ENCODE measurements at places on chromosomes 7 and 10.
A peak's percentile ranks its signal among the peaks of the same experiment; 100 is the strongest.

GRCh38 chr10:121058082-121058481, 206.9 kb downstream of the WDR11 start:
- no peak for DNase-seq

GRCh38 chr10:22666287-22667092, 47.9 kb downstream of the PIP4K2A start:
- DNase-seq, result no peak

- DNase-seq, result no peak
Observed at GRCh38 chr10:98104125-98104524, 30.3 kb upstream of the R3HCC1L start.

DNA sequence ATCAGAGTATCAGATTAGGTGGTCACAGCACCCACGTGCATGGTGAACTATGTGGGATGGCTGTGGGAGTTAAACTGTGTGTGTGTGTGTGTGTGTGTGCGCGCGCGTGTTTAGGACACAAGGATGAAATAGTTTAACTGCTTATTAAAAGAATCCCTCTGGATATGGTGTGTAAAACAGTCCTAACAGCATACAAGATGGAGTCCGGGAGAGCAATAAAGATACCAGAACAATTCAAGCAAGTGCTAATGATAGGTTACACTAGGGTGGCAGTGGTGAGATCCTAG, 202.2 kb downstream of the IPMK start:
- DNase-seq, result no peak

DNA sequence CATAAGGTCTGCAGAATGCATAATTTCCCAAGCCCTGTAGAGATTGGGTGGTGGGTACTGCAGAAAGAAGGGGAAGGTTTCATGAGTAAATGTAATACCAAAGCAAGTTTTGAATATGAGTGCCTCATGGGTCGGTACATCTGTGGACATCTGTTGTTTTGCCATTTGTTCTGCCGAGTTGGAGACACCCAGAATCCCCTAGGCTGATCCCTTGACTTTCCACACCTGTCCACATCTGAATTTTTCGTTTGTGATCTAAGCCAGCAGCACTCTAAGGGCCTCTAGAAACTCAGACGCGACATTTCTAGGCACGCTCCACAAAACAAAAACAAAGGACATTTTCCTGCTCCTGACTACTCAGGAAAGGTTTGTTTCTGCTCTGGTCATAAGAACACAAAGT, 11.7 kb upstream of the SLF2 start:
- no peak for DNase-seq

GRCh38 chr10:22712956-22713852, 1.2 kb downstream of the PIP4K2A start:
- peak; percentile 43 for DNase-seq

DNA sequence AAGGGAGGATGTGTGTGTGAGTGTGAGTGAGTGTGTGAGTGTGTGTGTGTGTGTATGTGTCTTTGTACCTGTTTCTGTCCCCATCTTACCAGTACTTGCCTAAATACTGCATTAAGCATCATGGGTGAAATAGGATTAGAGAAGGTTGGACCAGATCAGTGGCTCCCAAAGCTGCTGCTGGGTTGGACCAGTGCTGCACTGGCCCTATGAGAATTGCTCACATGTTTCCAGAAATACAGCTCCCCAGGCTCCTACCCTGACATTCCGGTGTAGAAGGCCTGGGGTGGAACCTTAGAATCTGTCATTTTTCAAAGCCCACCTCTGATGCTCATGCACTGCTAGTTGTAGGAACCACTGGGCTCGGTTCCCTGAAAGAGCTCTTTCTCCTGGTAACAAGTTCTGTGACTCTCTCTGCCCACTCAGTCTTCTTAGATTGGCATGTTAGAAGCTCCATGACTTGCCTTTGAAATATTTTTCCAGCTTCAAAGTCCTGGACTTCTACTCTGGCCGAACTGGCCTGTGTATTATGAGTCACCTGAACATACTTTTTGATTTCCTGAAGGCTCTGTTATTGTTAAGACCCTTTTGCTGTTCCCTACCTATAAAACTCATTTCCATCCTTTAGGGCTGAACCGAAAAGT, 224.7 kb downstream of the CUX1 start:
- DNase-seq, result no peak

GRCh38 chr7:81333004-81333403, 414.2 kb upstream of the SEMA3C start:
- DNase-seq, result no peak

DNA sequence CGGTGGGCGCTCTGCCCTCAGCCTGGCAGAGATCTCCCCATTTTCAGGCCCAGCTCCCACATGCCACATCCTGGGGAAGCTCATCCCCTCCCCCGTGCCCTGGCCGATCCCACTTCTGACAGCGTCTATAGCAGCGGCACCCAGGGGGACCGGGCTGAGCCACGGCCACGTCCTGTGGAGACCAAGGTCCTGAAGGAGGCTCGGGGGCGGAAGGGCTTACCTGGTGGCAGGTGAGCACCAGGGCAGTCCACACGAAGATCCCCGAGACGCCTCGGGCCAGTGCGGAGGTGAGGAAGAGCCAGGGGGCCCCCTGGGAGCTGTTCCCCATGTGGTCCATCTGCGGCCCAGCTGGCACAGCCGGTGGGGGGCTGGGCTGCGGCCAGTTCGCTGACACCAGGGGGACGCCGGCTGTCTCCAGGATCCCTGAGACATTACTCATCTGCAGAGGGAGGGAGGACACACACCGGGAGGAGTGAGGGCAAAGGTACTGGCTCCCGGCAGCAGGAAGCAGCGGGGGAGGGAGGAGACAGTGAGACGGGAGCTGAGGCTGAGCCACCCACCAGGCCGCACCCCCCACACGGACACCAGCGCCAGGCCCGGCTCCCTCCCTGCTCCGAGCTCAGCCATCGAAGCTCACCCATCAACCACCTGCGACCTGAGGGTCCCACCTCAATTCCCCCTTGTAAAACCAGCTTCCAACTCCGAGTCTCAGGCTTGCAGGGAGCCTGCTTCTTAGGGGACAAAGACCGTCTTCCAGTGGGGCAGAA, 776 bp downstream of the TMEM184A start:
- DNase-seq, result no peak

DNA sequence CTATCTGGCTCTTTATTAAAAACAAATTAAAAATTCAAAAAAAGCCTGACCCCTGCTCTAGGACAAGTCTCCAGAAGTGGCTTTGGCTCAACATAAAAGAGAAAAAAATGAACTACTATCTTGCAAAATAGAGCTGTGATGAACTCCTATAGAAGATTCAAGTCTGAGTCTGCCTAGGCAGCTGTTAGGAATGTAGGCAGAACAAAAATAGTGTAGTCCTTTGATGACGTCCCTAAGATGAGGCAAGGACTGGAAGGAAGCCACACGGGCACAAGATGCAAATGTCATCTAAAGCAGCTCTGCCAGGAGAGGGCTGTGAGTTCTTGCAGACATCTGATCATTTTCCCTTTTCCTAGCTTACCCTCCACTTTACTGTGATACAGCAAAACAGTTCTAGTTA, 20.5 kb downstream of the ASNS start:
- DNase-seq, result no peak

DNA sequence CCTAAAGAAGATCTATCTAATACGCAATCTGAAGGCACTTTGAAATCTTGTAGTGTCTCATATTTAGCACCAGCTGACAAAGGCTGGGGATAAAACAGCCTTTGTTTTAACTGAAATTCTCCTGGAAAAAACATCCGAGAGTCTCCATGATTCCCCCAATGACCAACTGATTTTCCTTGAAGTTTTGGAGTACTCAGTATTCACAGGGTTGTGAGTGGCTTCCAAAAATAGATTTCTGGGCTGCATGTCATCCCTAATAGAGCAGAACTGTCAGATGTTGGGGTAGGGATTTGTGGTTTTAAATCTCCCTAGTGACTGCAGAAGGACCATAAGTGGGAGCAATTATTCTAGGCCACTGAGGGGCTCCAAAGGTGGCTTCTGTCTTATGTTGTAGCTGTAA, 206.4 kb downstream of the TAX1BP1 start:
- DNase-seq, result no peak

DNA sequence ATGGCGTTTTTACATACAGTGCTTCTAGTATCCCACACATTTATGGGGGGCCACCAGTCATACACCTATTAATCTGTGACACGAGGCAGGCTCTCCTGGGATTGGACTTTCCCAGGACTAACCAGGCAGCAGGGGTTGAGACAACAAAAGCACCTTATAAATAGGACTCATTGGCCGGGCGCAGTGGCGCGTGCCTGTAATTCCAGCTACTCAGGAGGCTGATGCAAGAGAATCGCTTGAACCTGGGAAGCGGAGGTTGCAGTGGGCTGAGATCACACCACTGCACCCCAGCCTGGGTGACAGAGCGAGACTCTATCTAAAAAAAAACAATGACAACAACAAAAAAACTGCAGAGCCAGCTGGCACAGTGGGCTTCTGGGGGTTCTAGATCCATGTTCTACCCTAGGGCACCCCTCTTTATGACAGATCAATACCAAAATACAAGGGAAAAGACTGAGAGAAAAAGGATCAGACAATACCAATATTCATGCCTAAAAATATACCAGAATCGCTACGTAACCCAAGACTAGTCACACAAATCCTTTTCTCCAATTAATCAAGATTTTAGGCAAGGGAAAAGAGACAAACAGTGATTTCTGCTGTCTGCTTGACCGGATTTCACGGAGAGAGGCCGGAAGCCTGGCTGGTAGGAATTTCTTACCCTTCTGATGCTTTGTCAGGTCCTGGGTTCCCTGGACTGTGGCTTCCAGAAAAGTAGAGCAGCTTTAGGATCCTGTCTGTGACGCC, 98.4 kb upstream of the CCNY start:
- no peak for DNase-seq

DNA sequence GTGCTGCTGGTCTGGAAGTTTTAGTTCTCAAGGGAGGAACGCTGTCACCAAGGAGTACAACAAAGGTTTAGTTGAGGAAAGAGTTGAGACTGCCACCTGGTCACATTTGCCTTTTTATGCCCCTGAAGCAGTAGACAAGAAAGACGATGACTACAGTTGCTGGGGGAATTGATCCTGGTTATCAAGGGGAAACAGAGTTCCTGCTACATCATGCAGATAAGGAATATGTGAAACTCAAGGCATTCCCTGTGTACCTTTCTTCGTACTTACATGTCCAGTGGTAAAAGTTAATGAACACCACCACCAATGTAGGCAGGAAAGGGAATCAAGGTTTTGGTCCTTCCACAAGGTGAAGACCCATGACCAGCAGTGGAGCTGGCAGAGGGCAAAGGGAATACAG, 31.8 kb downstream of the SLC35B4 start:
- no peak for DNase-seq

DNA sequence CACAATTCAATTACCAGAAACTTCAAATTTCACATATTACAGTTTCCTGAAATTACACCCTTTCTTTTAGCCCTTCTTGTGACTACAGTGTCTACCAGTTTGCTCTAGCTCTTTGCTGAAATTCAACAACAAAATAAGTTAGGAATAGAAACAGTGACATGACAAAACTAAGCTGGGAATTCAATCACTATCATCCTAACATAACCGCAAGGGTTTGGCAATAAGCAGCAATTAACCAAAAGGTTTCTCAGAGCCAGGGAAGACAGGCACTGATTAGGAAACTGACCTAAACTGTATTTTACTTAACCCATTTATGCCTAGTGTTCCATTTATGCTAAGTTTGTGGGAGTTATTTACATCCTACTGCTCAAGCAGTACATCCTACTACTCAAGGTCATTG, 31.3 kb downstream of the HIBADH start:
- no peak for DNase-seq

- DNase-seq, result no peak
Observed at GRCh38 chr10:30749385-30749784, 119.8 kb upstream of the LYZL2 start.

DNA sequence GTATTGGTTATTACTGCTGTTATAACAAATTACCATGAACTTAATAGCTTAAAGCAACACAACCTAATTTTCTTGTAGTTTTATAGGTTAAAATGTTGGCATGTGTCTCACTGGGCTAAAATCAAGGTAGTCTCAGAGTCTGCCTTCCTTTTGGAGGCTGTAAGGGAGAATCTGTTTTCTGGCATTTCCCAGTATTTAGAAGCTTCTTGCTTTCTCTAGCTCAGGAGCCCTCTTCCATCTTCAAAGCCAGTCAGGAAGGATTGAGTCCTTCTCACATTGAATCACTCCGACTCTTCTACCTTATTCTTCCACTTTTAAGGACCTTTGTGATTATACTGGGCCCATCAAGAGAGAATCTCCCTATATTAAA, 156.2 kb downstream of the MBL2 start:
- DNase-seq, result no peak

DNA sequence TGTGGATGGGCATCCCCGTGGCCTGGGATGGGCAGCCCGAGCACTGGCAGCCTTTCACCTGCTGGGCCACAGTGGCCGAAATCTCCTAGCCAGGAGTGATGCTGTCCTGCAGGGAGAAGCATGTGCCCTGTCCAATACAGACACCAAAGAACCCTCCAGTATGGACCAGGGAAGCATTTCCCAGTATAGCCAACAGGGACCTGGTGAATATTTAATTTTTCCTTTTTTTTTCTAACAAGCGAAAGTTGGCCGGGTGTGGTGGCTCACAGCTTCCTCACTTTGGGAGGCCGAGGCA, 11.0 kb downstream of the IMPDH1 start:
- DNase-seq, result no peak

DNA sequence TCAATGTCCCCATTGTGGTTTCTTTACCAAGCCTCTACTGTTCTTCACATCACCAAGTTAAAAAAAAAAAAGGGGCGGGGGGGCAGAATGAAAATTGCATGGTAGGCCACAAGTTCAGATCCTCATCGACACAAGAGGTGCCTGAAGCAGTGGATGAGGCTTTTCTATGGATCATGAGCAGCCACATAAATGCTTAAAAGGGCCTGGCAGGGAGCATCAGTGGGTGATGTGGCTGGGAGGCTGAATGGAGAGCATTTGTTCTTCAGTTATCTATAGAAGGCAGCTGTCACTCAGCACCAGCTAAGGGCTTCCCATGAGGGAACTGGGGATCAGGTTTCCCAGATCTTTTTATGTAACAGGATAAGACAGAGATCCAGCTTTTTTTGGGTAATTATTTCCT, 117.9 kb downstream of the CFTR start:
- DNase-seq, result no peak

GRCh38 chr10:24115403-24115802, 93.5 kb upstream of the KIAA1217 start:
- no peak for DNase-seq

GRCh38 chr10:12597788-12598765, 248.7 kb downstream of the CAMK1D start:
- DNase-seq, result no peak

GRCh38 chr7:108063520-108063933, 60.6 kb upstream of the LAMB1 start:
- no peak for DNase-seq

DNA sequence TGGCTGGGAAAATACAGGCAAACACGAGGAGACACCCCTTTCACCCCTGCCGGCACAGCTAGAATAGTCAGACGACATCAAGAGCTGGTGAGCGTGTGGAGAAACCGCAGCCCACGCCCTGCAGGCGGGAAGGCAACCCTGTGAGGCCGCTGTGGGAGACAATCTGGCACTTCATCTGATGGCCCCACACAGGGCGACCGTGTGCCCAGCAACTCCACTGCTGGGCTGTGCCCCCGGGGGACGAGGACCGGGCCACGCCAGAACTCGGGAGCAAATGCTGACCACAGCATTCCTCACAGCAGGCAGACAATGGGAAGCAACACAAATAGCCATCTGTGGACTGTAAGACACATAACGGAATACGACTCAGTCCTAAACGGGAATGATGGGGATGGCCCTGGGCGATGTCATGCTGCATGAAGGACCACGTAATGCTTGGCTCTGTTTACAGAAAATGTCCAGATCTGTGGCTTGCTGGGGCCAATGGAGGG, 58.9 kb downstream of the CFAP46 start:
- no peak for DNase-seq

- no peak for DNase-seq
Observed at GRCh38 chr10:77605466-77605865, 32.1 kb downstream of the KCNMA1 start.
